ENCODE measurements at places on chromosomes 3 and 15. TPM values are rescaled to one million over a fixed set of nuclear protein-coding genes. Genes with fewer than 3 reads are reported as not detected.
A peak's percentile ranks its signal among the peaks of the same experiment; 100 is the strongest.

The GPR87 gene
- total RNA-seq = not detected

The HTD2 gene
- total RNA-seq = 7.2 TPM

DNA sequence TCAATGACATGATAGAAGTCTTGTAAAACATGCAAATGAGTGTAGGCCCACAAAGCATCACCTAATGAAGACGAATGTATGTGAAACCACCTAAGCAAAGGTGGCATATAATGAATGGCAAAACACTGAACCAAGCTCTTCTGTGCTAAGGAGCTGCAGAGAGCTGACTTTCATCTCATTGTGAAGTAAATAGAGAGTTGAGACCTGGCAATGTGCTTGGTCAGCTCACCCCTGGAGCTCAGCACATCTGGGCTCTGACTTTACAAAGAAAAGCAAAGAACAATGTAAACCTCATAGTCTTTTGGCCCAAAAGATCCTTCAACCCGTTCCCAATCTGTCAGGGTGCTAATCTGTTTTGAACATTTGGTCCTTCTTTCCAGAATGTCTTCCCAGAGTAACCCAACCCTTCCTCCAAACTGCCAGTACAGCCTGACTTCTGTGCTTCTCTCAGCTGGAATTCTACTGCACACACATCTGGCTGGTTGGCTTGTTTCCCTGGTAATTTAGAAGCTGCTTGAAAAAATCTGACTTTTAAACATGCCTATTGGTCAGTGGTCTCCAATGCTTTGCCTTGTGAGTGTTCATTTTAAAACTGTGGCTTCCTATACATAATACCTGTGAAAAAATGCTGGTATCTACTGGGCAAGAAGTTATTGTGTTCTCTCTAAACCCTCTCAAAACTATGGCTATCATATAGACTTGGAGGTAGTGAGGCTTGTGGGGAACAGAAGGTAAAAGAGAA lies 101.7 kb downstream of the CD200R1L start:
- no peak for DNase-seq

DNA sequence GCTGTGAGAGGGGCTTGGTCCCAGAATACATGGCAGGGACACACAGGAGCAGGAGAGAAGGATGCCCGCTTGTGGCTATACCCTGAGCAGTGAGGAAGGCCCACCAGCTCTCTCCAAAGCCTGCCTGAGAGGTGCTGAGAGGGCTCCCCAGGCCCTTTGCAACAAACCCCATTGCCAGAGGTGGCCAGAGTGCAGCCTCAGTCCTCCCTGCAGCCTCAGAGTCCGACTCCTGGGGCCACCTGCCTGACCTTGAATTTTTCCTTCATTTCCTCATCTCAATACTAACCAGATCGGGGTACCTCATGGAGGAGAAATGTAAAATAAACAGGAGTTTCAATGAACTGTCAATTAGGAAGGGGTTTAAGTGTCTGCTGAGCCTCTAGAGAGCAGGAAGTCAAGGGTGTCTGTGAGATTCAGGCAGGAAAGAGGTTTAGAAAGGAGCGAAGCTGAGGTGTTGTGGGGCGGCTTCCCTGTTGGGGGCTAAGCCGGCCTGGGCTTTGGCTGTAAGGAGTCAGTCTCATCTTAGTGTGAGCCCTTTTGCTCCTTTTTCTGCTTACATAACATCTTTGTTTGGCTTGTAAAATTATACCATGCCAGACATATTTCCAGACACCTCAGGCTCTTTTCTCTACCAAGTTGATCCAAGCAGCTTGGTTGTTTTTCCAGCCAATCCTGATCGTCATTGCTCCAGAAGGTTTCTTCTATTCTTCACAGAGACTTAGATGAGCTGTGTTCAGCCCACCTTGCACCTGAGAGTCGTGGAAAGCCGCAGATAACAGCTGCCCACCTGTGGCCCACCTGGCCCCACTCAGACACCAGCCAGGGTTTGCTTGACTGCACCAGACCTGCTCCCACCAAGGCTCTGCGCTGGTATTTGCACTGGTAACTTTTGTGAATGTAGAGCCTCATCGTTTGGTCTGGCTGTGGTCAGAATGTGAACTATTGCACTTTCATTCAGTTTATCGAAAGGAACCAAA lies 36.7 kb downstream of the CMTM7 start:
- peak; percentile 43 for DNase-seq
